Neural crest cell (in vitro differentiated cells): ENCODE measurements at places on chromosomes 13 and 19. TPM values are rescaled to one million over a fixed set of nuclear protein-coding genes. Genes with fewer than 3 reads are reported as not detected.
A peak's percentile ranks its signal among the peaks of the same experiment; 100 is the strongest.

DNA sequence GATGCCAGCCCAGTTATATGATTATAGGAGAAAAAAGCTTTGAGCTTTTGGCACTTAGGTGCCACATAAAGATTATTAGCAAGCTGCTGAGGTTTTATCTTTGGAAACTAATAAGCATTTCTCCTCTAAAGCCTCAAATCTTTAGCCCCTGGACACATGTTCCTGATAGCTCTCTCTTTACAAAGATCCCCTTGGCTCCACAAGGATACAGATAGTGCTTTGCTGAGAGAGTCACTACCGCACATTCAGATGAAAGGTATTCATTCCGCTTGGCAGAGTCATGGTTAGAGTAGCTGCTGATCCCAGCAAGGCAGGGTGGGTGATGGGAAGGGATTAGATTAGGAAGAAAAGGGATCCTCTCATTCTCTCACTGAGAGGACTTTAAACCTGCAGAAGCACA, 28.2 kb upstream of the PSG7 start:
- H3K27me3 ChIP-seq = no peaks in the 10 kb centered on the region
- no peak for DNase-seq
- H3K4me3 ChIP-seq = no peak overlapping the region

- no peaks in the 10 kb centered on the region for H3K4me1 ChIP-seq
- H3K4me3 ChIP-seq = no peak overlapping the region
- no peak for DNase-seq
- H3K27me3 ChIP-seq = peaks cover 17% of the 10 kb centered on the region
Measured at GRCh38 chr13:28539625-28540286, 44.8 kb upstream of the FLT1 start.

Gene SYNGR4
- total RNA-seq = not detected in 2 replicates

Gene KASH5
- total RNA-seq = not detected in 2 replicates

Gene EBI3
- not detected in 2 replicates for total RNA-seq

Gene MEX3D
- total RNA-seq = 102 and 103 TPM in 2 replicates

- no peak overlapping the region for H3K27ac ChIP-seq
- H3K4me1 ChIP-seq = peaks cover 19% of the 10 kb centered on the region
- H3K36me3 ChIP-seq = peaks cover 5% of the 10 kb centered on the region
- peak overlapping the region; percentile 83 for H3K4me3 ChIP-seq
- no peaks in the 10 kb centered on the region for H3K27me3 ChIP-seq
Measured at GRCh38 chr19:17554968-17555479, 425 bp upstream of the COLGALT1 start.

Gene BRME1
- 15.0 and 15.1 TPM in 2 replicates for total RNA-seq

- H3K27me3 ChIP-seq = no peaks in the 10 kb centered on the region
- no peaks in the 10 kb centered on the region for H3K36me3 ChIP-seq
- H3K4me1 ChIP-seq = no peaks in the 10 kb centered on the region
- H3K27ac ChIP-seq = no peak overlapping the region
Measured at GRCh38 chr13:30502237-30502636, 36.5 kb upstream of the HMGB1 start.

Gene ZNF230
- 6.0 and 6.5 TPM in 2 replicates for total RNA-seq

Gene HNRNPUL1
- 306 and 320 TPM in 2 replicates for total RNA-seq

GRCh38 chr19:4456476-4456842, 1.1 kb downstream of the UBXN6 start:
- peaks cover 10% of the 10 kb centered on the region for H3K27me3 ChIP-seq
- no peak for DNase-seq
- no peaks in the 10 kb centered on the region for H3K36me3 ChIP-seq
- peak overlapping the region; percentile 97 for H3K27ac ChIP-seq

DNA sequence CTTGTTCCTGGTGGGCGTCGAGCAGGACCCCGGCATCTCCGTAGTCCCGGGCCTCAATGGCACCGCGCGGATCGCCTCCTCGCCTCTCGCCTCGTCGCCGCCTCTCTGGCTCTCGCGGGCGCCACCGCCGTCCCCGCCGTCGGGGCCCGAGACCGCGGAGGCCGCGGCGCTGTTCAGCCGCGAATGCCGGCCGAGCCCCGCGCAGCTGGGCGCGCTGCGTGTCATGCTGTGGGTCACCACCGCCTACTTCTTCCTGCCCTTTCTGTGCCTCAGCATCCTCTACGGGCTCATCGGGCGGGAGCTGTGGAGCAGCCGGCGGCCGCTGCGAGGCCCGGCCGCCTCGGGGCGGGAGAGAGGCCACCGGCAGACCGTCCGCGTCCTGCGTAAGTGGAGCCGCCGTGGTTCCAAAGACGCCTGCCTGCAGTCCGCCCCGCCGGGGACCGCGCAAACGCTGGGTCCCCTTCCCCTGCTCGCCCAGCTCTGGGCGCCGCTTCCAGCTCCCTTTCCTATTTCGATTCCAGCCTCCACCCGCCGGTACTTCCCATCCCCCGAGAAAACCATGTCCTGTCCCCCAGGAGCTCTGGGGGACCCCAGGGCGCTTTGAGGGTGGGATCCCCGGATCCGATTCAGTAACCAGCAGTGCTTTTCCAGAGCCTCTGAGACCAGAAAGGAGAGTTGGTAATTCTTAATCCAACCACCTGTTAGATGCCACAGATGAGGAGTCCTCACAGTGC, 885 bp downstream of the MLNR start:
- peak overlapping the region; percentile 21 for H3K4me3 ChIP-seq
- peaks cover 86% of the 10 kb centered on the region for H3K27me3 ChIP-seq

- H3K27me3 ChIP-seq = no peaks in the 10 kb centered on the region
- no peak overlapping the region for H3K27ac ChIP-seq
- no peak overlapping the region for H3K4me3 ChIP-seq
- peaks cover 7% of the 10 kb centered on the region for H3K4me1 ChIP-seq
- DNase-seq = no peak
Measured at GRCh38 chr13:106899442-106899841, 331.5 kb upstream of the ARGLU1 start.
